Activated T-cell treated with anti-CD3 and anti-CD28 coated beads, Interleukin-2, amount 50 U/mL, for 1 hour (primary cell): ENCODE measurements at places on chromosomes 16 and 17.

- no peak for DNase-seq
These were observed 96.2 kb downstream of the PGS1 start for GRCh38 chr17:78474614-78475146.

DNA sequence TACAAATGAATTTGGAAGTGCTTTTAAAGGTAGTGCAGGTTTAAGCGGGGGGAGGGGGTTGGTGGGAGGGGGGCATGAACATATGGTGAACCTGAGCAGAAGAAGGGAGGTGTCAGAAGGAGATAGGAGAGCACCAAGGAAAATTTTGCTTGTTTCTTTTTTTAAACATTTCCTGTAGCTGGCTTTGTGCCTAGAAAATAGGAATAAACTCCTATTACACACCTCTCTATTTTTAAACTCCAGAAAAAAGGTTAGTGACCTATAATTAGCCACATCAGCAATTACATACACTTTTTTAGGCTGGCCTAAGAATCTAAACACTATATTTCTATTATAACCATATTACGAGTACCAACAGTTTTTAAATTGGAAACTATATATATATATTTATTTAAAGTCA lies 159.1 kb downstream of the SKAP1 start:
- DNase-seq, result no peak

- no peak for DNase-seq
These were observed 222.1 kb downstream of the RBFOX3 start for GRCh38 chr17:79388556-79389295.

DNA sequence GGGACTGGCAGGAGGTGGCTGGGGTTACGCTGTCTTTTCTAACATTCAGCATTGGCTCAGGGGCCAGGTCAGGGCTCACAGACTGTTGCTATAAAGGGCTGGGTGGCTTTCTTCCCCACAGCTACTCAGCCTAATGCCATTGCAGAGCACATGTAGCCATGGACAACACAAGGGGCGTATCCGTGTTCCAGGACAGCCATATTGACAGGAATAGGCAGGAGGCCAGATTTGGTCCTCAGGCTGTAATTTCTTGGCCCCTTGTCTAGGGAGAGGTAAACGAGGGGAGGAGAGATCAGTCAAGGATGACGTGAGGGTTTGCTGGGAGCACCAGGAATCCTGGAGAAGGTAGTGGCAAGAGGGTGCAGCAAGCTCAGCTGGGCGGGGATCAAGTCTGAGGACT lies 21.2 kb upstream of the MYO15B start:
- no peak for DNase-seq

DNA sequence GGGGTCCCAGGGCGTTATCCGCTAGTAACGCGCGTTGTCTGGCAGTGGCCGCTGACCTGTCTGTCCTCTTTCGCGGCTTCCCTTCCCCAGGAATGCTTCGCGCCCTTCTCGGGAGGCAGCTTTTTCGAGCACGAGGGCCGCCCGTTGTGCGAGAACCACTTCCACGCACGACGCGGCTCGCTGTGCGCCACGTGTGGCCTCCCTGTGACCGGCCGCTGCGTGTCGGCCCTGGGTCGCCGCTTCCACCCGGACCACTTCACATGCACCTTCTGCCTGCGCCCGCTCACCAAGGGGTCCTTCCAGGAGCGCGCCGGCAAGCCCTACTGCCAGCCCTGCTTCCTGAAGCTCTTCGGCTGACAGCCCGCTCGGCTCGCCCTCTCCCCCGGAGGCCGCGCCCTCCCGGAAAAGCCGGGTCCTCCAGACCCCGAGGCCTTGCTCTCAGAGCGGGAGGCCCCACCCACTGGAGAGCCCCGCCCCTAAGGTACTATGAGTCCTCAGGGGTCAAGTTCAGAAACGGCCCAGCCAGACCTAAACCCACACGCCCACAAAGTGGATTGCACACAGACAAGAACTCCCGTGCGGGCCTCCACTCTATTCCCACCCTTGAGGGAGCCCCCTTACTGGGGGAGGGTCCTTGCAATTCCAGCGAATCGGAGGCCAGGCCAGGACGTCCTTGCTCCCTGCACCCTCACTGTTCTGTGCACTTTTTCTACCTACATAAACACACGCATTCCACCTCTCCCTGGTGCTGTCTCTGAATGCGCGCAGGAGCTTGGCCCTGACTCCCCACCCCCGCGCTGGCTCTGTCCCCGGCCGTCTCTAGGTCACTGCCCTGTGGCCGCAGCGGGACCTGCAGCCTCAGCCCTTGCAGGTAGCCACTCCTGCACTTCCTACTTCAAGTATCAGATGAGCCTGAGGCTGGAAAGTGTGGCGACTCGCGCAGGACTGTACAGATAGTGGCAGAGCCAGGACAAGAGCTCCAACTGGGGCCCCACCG lies 5.4 kb upstream of the SLC5A2 start:
- peak; percentile 53 for DNase-seq

DNA sequence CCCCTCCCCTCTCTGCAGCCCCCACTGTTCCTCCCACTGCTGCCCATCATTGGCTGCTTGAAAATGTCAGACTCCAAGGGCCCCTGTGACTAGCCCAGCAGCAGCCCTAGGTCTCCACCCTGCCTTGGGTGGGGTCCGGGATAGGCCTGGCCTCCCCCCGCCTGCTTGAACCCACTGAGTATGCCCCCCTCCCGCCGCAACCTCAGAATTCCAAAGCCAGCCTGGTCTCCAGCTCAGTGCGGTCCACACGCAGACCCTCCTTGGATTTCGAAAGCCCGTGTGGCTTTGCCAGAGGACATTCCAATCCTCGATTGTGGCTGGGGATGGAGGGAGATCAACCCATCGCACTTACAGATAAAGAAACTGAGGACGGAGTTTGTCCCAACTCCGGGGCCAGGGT lies 6.4 kb downstream of the DPEP1 start:
- no peak for DNase-seq

GRCh38 chr17:27765353-27765752 lies 35.0 kb downstream of the NOS2 start:
- no peak for DNase-seq

- no peak for DNase-seq
These were observed 8.1 kb upstream of the EPX start for GRCh38 chr17:58184308-58184985.

GRCh38 chr17:32264823-32265191 lies 825 bp upstream of the RHBDL3 start:
- DNase-seq, result no peak

- DNase-seq, result peak; percentile 45
These were observed 15.5 kb upstream of the NFATC3 start for GRCh38 chr16:68069511-68070248.

DNA sequence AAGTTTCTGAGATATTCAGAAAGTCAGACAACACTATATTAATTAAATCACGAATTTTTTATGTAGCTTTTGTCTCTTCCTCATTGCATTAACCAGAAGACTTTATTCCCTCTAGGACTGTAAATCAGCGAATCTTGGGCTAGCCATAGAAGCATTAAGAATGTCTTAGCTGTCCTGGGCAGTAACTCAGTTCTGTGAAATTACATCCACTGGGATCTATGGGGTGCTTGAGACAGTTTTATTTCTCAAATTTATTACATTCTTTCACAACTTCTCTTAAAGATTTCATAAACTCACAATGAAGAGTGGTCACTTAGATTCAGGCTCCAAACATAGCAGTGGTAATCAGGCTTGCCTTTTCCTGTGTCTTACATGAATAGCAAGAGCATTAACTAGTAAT lies 1153.4 kb downstream of the CDH8 start:
- DNase-seq, result no peak

- DNase-seq, result peak; percentile 41
These were observed 59.2 kb downstream of the PLD6 start for GRCh38 chr17:17146786-17147406.

GRCh38 chr17:17840751-17841591 lies 4.2 kb upstream of the SREBF1 start:
- DNase-seq, result peak; percentile 40
